ENCODE measurements at places on chromosomes 2 and 18. TPM values are rescaled to one million over a fixed set of nuclear protein-coding genes. Genes with fewer than 3 reads are reported as not detected.

Gene NUP35
- 11.8 TPM for total RNA-seq

Gene GNAL
- total RNA-seq, result 22.3 TPM

Gene SP5
- total RNA-seq, result not detected

Gene PER2
- 14.2 TPM for total RNA-seq

Gene RUFY4
- 1.2 TPM for total RNA-seq

Gene MAP2
- 709 TPM for total RNA-seq

Gene NIFK
- total RNA-seq, result 28.3 TPM

Gene ABCG8
- 3.9 TPM for total RNA-seq

Gene SLC4A5
- total RNA-seq, result 12.2 TPM

Gene PLGLB2
- total RNA-seq, result 6.3 TPM

Gene KCNG2
- 3.1 TPM for total RNA-seq

Gene PDE11A
- total RNA-seq, result 1.3 TPM

Gene NXPH2
- 4.3 TPM for total RNA-seq

Gene SAG
- not detected for total RNA-seq

Gene SKOR2
- total RNA-seq, result not detected

Gene EDAR
- total RNA-seq, result not detected

Gene ALPI
- not detected for total RNA-seq

Gene COL3A1
- 1.5 TPM for total RNA-seq

Gene INO80B
- 51.6 TPM for total RNA-seq

Gene CFC1
- 1.9 TPM for total RNA-seq

Gene DES
- total RNA-seq, result 1.2 TPM

Gene UGT1A10
- not detected for total RNA-seq

Gene PSMD1
- total RNA-seq, result 175 TPM

Gene SCTR
- total RNA-seq, result not detected

Gene SNRNP200
- 105 TPM for total RNA-seq

Gene DIPK1C
- total RNA-seq, result 17.7 TPM

Gene HRH4
- not detected for total RNA-seq

Gene REL
- total RNA-seq, result 12.5 TPM

Gene FSIP2
- total RNA-seq, result 5.1 TPM

Gene SPDYA
- 2.1 TPM for total RNA-seq

Gene ALPP
- not detected for total RNA-seq

Gene TMEM198
- total RNA-seq, result 14.9 TPM

Gene CD207
- not detected for total RNA-seq

Gene RFTN2
- 74.5 TPM for total RNA-seq

Gene IL1A
- not detected for total RNA-seq

Gene TFCP2L1
- 1.7 TPM for total RNA-seq

Gene MFSD2B
- 0.80 TPM for total RNA-seq

Gene CD8B2
- total RNA-seq, result 2.9 TPM

Gene OXER1
- total RNA-seq, result 1.2 TPM

Gene TNFRSF11A
- 5.7 TPM for total RNA-seq

Gene ASXL3
- total RNA-seq, result 35.2 TPM

Gene LRP2
- total RNA-seq, result 58.1 TPM

Gene CRYGC
- not detected for total RNA-seq

Gene AQP4
- total RNA-seq, result 698 TPM

Gene CEP68
- total RNA-seq, result 44.1 TPM

Gene ABI2
- 268 TPM for total RNA-seq

Gene MC4R
- 5.2 TPM for total RNA-seq
